Stimulated activated CD4-positive, alpha-beta T cell treated with anti-CD3 and anti-CD28 coated beads, Interleukin-4, amount 100 ng/mL, for 4 hours (primary cell): ENCODE measurements at places on chromosomes 3 and 15.
A peak's percentile ranks its signal among the peaks of the same experiment; 100 is the strongest.

- no peak for DNase-seq
These were observed at the start of gene NRG4 for GRCh38 chr15:76011627-76012551. NRG4 (minus strand) TSS chr15:76012424; CDS start chr15:76011230, 1,194 bp downstream.

DNA sequence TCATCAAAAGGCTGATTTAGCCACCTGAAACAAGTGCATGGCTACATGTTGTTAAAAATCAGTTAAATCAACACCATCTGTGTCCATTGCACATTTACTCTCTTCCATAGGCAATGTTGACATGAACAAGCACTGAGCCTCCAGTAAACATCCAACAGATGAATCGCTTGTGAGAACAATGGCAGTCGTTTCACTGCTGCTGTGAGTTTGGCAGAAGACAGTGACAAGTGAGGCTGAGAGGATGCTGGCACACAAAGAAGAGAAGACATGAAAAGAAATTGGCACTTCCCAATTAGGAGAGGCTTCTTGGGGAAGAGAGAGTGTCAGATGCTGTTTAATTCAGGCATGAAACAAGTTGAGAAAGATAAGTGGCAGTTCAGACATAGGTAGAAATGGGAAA, 227.4 kb upstream of the STT3B start:
- no peak for DNase-seq

DNA sequence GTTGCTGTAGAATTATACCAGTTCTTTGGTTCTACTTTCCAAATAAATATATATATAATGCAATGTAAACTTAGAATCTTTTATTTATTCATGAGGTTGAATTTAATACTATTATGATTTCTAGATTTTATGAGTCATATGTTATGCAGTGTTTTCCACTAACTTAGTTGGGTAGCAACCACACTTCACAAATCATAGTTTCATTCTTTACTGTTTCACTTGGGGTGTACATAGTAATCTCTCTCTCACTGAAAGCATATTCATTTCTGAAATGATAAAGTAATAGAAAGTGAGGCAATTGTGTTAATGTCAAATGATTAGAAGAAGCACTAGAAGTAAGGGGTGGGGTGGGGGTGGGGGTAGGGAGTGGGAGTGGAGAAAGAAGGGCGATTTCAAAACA, 52.6 kb downstream of the IQCH start:
- no peak for DNase-seq

- no peak for DNase-seq
These were observed 26.7 kb downstream of the ISL2 start for GRCh38 chr15:76363251-76363650.

GRCh38 chr3:9843715-9844438, at the start of gene RPUSD3:
RPUSD3 (minus strand) TSS chr3:9844008; CDS start chr3:9843990, 18 bp downstream.
- DNase-seq = peak; percentile 98

- DNase-seq = no peak
These were observed 130.9 kb upstream of the GOLGA6L6 start for GRCh38 chr15:20672470-20672869.

DNA sequence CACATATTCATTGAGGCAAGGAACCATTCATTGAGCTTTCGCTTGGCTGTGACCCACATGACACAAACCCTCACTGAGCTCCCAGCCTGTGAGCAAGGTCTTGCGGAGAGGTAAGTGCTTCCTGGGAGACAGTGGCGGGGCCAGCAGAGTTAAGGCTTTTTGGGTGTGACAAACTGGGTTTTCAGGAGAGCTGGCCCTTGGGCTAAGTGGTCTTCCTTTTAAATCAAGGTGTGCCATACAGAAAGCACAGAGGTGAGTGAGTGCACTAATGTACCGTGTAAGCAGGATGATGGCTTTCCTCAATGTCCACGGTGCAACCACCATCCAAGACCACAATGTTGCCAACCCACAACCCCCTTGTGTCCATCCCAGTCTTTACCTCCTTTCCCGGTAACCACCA, 28.6 kb downstream of the POMGNT2 start:
- DNase-seq = no peak

DNA sequence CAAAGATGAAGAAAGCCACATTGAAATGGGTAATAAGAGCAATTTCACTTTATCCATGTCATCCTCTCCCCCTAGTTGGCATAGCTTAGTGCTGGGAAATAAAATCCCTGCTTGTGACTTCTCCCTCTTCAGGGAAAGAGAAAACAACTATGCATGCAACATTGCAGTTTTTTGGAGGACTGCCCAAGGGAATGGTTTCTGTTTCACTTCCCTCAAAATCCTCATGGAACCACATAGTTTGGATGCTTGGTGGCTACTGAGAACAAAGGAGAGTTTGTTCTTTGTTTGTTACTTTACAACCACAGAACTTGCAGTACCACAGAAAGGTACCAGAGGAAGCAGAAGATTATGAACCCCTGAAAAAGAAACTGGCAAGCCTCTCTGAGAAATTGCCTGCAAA, 384.6 kb upstream of the RORA start:
- no peak for DNase-seq

DNA sequence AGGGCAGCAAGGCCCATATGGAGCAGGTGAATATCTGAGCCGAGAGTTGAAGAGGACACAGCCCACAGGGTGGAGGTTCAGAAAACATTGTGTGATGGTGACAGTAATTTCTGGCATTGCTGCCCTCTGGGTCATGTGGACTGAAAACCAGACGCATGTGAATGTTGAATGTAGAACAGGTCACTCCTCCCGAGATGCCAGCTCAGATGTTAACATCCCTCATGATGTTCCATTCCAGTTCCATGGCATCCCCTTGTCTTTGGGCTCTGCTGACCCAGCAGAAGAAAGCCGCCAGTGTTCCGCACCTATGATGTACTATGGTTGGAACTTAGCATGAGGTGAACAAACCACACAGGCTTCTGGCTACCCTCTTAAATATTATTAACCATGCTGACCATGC, 110.7 kb upstream of the CTDSPL start:
- no peak for DNase-seq

- DNase-seq = no peak
These were observed 46.3 kb upstream of the DLG1 start for GRCh38 chr3:197344582-197345318.

DNA sequence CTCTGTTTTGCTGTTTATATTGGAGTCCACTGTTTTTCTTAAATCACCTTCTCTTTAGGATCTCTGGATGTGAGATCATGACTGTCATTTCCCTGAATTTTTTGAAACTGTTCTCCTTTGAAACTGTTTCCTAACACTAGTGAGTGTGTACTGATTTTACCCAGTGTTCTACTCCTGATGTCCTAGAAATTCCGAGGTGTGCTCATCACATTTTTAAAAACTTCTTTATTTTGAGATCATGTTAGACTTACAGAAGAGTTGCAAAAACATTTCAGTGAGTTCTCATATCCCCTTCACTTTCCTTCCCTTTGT, 292.6 kb downstream of the NFKBIZ start:
- no peak for DNase-seq

- no peak for DNase-seq
These were observed 237.4 kb upstream of the LRTM1 start for GRCh38 chr3:55165278-55165677.

- no peak for DNase-seq
These were observed 9.3 kb upstream of the ST8SIA2 start for GRCh38 chr15:92384381-92384780.
